Activated naive CD4-positive, alpha-beta T cell treated with anti-CD3 and anti-CD28 coated beads, Interleukin-2, amount 10 ng/mL, durations not matched to agents 5 hours and 36 hours (primary cell): ENCODE measurements at places on chromosomes 4 and X. TPM values are rescaled to one million over a fixed set of nuclear protein-coding genes. Genes with fewer than 3 reads are reported as not detected.

The HPSE gene
- total RNA-seq = 20.7 TPM

The GPR34 gene
- not detected for total RNA-seq

The TENM3 gene
- not detected for total RNA-seq

The PCDH7 gene
- not detected for total RNA-seq

The SLITRK2 gene
- total RNA-seq = not detected

The PCDH10 gene
- not detected for total RNA-seq

The MSANTD1 gene
- total RNA-seq = 1.1 TPM

The SHOX gene
- total RNA-seq = not detected

The CWH43 gene
- total RNA-seq = not detected

The ARHGAP10 gene
- 8.3 TPM for total RNA-seq

The CCNB3 gene
- 0.53 TPM for total RNA-seq

The RASSF6 gene
- not detected for total RNA-seq

The GJB1 gene
- not detected for total RNA-seq

The RAI2 gene
- total RNA-seq = not detected

The MMRN1 gene
- 0.96 TPM for total RNA-seq

The MAGEA1 gene
- total RNA-seq = not detected

The COL4A6 gene
- not detected for total RNA-seq

The TBX22 gene
- total RNA-seq = not detected

The CSAG3 gene
- total RNA-seq = not detected

The LDB2 gene
- total RNA-seq = not detected

The STBD1 gene
- 3.0 TPM for total RNA-seq

The PIR gene
- 3.0 TPM for total RNA-seq

The STOX2 gene
- not detected for total RNA-seq

The CXCL1 gene
- total RNA-seq = not detected
